Sciatic nerve (tissue), 2 donors: ENCODE measurements at places on chromosomes 1 and 21. TPM values are rescaled to one million over a fixed set of nuclear protein-coding genes. Genes with fewer than 3 reads are reported as not detected.

Gene LRRIQ3
- total RNA-seq = 0.49 TPM

Gene IFNAR1
- total RNA-seq = 61.7 TPM

Gene CYP2J2
- 21.6 TPM for total RNA-seq

Gene SHISA4
- 37.7 TPM for total RNA-seq

Gene KIF17
- 2.4 TPM for total RNA-seq

Gene TNNT2
- total RNA-seq = 63.7 TPM

Gene TNFRSF1B
- total RNA-seq = 90.9 TPM

DNA sequence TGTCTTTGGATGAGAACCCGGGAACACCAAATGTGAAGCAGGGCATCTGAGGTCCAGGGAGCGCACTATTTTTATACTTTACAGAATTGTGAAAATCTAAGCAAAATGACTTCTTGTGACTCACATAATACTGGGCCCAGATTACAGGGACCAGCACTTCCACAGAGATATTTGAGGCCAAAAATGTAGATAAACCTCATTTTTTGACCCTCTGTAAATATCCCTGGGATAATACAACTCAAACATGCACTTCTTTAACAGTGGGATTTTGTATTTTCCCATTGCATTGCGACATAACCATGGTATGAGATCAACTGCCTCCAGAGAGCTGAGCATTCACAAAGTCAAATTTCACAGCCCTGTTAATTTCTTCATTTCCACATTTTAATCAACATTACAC lies 289.4 kb upstream of the ADGRL4 start:
- DNase-seq = no peak

- no peak for DNase-seq
Measured at GRCh38 chr1:28249866-28250295, 9.4 kb upstream of the SESN2 start.

DNA sequence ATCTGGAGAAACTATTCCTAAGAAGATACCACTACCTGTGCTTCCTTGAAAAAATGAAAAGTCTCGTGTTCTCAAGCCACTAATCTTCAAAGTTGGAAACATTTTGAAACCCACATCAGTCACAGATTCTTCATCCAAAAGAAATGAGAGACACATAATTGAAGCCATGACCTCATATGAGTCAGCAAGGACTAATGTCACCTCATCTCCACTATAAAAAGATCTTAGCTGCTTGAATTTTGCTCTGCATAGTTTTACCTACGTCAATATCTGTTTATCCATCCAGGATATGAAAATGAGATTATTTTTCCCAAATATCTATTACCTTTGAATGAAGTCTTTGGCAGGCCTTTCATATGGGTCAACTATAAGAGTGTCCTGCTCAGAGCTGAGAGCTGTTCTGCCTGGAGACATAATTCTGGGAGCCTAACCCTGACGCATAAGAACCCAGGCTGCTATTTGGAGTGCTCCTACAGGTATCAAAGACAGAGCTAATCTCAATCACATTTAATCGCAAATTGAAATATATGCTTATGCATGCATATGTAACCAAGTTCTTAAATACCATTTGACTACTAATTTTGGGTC lies 312.5 kb upstream of the PKN2 start:
- DNase-seq = no peak

DNA sequence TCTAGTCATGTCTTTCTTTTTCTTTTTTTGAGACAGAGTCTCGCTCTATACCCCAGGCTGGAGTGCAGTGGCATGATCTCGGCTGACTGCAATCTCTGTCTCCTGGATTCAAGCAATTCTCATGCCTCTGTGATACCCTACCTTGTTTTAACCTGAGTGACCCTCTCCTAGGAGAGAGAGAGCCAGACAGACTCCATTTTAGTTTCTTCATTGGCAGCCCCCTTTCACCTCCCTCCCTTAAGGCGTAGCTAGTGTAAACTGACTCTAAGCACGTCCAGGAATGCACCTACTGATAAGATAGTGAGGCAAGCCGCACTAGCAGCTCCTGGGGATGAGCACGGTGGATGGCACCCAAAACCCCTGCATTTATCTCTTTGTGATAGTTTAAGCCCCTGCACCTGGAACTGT lies 5.2 kb upstream of the PKNOX1 start:
- DNase-seq = no peak

DNA sequence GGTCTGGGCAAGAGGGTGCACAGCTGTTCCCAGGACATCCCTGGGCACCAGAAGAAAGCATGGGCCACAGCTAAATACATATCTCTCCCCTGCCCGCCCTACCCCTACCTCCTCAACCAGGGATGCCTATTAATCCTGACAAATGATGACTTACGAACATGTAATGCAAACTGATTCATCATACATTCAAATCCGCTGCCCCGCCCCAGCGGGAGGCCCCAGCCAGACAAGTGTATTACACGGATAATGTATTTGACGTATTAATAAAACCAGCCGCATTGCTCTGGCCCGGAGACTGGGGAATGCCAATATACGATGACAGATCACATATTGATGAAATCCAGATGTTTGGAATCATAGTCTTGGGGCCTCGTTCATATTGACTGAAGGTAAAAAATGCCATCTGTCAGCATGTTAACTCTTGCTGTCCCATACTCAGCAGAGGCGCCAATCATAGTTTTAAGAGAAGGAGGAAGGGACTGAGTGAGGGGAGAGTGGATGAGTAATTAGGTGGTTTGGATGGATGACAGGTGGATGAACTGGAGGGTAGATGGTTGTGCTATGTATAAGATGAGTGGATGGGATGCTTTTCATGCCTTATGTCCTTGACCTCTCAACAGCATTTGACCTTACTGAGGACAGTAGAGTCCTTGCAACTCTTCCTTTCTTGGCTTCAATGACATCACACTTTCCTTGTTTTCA lies 68.2 kb downstream of the TMEM53 start:
- DNase-seq = no peak

DNA sequence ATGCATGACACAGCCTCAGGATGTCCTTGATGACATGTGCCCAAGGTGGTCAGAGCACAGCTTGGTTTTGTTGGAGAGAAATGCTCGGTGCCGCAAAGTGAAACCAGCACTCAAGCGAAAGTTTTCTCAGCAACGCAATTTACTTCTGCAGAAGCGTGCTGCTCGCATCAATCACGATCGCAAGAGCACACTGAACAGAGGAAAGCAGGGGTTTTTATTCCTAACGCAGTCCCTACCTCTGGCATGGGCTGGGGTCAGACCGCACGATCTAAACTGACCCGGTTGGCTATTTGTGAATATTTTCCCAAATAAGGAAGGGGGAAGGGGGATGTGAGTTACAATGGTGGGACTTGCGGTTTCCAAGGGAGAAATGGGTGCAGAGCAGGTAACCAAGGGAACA lies 809 bp upstream of the ZNF669 start:
- DNase-seq = no peak

GRCh38 chr1:231847612-231848397 lies 221.2 kb downstream of the DISC1 start:
- no peak for DNase-seq

GRCh38 chr1:51690285-51690961 lies 73.5 kb downstream of the OSBPL9 start:
- DNase-seq = no peak

- DNase-seq = no peak
Measured at GRCh38 chr21:45485686-45486442, 56.4 kb downstream of the SLC19A1 start.

DNA sequence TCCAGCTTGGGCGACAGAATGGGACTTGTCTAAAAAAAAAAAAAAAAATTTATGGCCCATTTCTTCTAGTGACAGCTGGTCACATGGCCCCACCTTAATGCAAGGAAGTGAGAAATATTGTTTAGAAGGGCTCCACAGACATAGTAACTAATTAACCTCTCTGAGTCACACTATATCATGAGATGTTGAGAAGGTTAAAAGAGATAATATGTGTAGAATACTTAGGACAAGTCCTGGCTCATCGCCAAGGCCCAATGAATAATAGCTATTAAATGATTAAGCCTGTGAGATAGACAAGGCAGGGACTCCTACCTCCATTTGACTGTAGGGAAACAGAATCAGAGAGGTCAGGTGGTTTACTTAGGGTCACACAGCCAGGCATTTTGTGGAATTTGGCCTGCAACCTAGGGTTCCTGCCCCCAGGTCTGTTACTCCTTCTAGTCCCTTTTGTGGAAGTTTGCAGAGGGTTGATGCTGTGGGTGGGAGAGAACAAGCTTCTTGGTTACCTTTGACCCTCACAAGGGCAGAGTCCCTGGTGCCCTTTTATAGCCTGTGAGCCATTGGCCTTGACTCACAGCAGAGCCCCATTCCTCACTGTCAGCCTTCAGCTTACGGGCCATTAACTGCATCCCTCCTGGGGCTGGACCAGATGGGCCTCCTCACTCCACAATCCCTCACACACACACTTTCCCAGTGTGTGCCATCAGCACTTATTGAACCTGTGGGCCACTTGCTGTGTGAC lies 48.5 kb downstream of the OPRD1 start:
- DNase-seq = no peak

DNA sequence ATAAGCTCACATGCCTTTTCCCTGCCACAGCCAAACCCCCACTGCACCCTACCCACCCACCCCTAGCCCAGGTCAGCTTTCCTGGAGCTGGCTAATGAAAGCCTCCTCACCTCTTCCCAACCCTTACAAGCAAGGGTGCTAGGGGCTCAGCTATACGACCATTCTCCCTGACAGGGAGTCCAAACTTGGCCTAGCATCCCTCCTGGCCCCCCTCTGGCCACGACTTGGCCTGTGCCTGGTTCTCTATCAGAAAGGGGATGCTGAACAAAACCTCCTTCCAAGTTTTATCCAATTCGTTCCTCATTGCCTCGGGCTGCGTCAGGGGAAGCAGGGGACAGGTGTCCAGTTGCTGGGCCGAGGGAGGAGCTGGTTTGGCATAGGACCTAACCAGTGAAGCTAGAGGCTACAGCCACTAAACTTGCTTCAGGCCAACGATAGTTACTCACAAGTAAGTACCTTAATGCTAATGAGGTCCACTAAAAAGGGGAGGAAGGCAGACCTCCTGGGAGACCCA lies 8.6 kb downstream of the TMEM81 start:
- DNase-seq = no peak

GRCh38 chr1:168195199-168196135 lies 16.7 kb downstream of the TIPRL start:
- no peak for DNase-seq

GRCh38 chr1:162065016-162065415 lies 4.5 kb upstream of the NOS1AP start:
- no peak for DNase-seq

GRCh38 chr1:167022384-167022783 lies 33.3 kb downstream of the MAEL start:
- DNase-seq = no peak
